ENCODE measurements at places on chromosomes 2 and 18.

DNA sequence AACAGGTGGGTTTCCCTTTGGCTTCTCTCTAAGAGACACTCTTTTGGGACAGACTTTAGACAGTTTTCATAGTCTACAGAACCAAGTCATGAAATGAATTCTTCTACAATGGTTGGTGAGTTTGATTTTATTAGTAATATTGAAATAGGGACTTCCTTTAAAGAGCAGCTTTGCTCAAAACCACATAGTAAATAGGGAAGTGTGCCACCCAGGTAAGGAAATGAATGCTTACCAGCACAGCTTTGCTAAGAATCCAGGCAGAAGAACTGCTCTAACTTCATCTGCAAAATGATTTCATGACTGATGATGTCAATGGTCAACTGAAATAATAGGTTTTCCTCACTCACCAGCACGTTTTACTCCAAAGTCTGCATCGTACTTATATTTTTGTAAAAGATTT, 89.2 kb downstream of the NYAP2 start:
- DNase-seq = no peak

DNA sequence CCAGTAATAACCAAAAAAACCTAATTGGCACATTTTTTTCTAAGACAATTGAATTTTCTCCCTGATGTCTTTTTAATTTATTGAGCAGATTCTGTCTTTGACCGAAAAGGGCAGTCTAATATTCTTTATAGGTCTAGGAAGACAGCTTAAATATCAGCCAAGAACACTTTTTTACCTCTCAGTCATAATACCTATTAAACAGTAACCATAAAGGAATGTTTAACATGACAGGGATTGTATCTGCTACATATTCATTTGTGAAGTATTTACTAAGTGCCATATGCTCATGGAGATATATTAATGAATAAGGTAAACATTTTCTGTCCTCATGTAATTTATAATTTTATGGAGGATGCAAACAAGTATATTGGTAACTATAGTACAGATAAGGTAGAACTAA, 3.1 kb upstream of the HTR2B start:
- DNase-seq = no peak

DNA sequence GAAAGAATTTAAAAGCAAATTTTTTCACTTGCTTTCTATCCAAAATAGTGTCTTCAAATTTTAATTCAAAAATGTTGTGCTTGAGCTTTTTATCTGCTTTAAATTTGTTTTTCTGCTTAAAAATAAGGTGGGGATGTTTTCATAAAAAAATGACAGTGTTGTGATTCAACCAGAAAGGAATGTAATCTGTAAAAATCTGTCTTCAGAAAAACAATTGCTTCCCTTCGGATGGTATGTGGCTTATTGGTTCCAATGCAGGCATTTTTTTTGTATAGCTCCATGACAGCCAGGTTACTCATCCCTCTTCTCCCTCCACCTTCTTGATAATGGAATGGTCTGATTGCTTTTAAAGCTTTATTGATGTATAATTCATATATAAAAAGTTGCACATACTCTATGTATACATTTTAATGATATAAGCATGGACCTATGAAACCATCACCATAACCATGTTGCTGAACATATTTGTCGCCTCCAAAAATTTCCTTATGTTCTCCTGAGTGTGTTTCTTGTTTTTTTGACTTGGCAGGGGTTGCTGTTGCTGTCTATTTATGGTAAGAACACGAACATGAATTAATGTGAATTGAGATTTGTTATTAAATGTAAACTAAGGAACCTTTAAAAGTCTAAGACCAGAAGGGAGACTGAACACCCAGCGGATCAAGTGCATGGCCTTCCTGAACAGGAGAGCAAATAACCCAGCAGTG, 363.7 kb upstream of the SPHKAP start:
- no peak for DNase-seq

- DNase-seq = no peak
These were observed 2.3 kb downstream of the EMX1 start for GRCh38 chr2:72919414-72920317.

- DNase-seq = no peak
These were observed 138.9 kb downstream of the MEIS1 start for GRCh38 chr2:66573821-66574233.

- DNase-seq = no peak
These were observed 121.2 kb downstream of the TCF4 start for GRCh38 chr18:55466789-55467188.

DNA sequence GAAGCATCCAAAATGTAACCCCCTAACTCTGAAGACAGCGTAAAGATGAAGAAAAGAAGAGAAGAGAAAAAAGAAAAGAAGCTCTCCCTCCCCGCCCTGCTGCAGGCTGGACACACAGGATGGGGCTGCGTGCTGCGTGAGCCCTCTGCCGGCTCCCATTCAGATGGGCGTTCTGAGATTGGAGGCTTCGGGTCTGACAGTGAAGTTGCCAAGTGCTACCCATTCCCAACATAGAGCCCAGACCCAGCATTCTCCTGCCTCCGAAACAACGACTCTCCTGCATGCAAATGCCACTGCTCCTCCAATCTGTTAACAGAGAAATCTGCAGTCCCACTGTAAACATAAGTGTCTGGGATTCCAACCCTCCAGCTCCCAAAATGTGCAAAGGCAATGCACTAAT, 234.9 kb downstream of the BCL11A start:
- DNase-seq = no peak

GRCh38 chr2:1685078-1685956, 59.0 kb downstream of the PXDN start:
- DNase-seq = no peak

GRCh38 chr2:101748000-101748399, 50.5 kb downstream of the MAP4K4 start:
- no peak for DNase-seq

GRCh38 chr2:18339326-18339725, 221.1 kb downstream of the RDH14 start:
- no peak for DNase-seq

DNA sequence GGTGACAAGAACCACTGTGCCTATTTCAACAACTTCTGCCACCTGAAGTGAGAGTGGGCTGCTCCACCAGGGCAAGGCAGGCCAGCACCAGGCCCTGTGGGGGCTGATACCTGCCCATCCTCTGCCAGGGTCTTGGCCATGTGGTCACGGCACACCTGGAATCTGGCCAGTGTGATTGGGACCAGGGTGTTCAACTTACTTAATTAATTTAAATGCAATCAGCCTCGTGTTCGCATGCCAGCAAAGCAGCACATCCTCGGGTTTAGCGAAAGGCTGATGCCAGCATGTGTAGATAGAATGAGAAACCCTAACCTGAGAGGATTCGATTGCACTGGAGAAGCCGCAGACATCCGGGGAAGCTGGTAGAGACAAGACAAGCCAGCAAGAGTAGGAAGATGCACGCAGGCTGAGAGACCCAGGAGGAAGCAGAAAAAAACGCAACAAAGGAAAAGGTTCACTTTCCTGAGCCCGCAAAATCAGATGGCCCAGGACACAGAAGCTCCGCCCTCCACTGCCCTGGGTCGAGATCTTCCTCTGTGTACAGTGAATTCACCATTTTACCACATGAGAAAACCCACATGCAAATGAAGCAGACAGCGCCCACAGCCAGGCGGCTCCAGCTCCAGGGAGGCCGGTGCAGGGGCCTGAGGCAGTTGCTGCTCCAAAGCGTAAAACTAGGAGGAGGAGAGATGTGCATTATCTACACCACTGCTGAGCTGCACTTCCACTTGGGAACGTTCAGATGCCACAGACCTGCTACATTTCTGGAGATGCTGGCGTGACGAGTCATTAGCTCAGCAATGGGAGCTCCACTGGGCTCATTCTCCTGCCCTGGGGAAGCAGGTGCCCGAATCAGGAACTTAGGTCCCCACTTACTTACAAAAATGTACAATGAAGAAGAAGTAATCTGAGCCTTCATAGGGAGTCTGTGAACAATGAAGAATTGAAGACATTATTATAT, 92.1 kb downstream of the TMEM18 start:
- no peak for DNase-seq

DNA sequence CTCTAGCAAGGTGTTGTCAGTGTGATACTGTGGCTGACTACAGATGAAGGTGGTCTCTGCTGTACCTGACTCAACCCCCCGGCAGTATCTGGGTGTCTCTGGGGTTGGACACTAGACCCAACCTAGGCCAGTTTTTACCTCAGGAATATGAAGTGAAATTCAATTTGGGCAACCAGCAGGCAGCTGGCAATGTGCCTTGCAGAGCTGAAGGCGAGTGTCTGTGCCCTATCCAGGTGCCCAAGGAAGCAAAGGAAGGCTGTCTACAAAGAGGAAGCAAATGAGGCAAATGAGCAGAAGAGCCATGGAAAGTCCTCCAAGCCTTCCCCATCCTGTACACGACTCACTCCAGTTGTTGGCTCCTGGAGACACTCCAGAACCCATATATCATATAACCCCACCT, 264.6 kb upstream of the AGAP1 start:
- no peak for DNase-seq

GRCh38 chr2:61017556-61018317, at the start of the genes PEX13 and PUS10:
Gene PEX13 (plus strand): TSS chr2:61017720. CDS start chr2:61017760, 40 bp downstream.
Gene PUS10 (minus strand): TSS chr2:61018255. CDS start chr2:61011890, 6,365 bp downstream.
- peak; percentile 42 for DNase-seq

- no peak for DNase-seq
These were observed 266.7 kb upstream of the MGAT5 start for GRCh38 chr2:133986881-133987795.

DNA sequence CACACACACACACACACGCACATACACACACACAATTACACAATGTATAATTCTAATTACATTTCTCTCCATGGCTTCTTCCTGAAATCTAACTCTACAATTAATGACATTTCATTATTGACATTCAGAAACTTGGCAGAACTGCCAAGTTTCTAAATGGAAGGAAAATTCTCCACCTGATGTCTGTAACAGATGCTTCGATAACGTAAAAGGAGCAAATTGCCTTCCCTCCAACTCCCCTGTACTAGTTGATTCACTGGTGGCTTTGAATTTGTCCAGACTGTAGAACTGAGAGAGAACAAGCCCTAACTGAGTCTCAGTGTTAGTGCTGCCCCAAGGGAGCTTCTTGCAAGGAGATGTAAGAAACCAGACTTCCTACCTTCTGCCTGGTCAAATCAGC, 255.1 kb upstream of the TMEM200C start:
- no peak for DNase-seq

DNA sequence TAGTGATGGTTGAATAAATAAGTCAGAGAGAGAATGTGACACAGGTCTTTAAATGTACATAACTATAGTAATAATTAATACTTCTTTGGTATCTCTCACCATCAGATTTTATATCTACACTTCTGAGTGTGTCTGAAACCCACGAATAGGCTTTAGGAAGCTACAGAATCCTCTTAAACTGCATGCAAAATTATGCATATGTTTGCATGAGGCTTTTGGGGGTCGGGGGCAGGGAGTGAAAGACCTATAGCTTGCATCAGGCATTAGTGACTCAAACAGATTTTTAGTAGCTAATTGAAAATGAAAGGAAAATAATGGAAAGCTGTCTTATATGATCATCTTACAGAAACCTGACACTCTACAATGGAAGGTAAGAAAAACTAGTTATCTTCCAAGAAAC, 14.9 kb downstream of the LRPPRC start:
- no peak for DNase-seq

GRCh38 chr18:13539050-13539449, 187.3 kb downstream of the FAM210A start:
- DNase-seq = no peak

Data from activated naive CD4-positive, alpha-beta T cell (primary cell).